ENCODE measurements at places on chromosomes 4 and X. TPM values are rescaled to one million over a fixed set of nuclear protein-coding genes. Genes with fewer than 3 reads are reported as not detected.

GRCh38 chr4:2898001-2898400, 54.4 kb downstream of the ADD1 start:
- no peaks in the 10 kb centered on the region for H3K4me1 ChIP-seq
- H3K27me3 ChIP-seq: no peaks in the 10 kb centered on the region
- no peak overlapping the region for H3K4me3 ChIP-seq
- no peak overlapping the region for H3K27ac ChIP-seq
- peaks cover 84% of the 10 kb centered on the region for H3K36me3 ChIP-seq

DNA sequence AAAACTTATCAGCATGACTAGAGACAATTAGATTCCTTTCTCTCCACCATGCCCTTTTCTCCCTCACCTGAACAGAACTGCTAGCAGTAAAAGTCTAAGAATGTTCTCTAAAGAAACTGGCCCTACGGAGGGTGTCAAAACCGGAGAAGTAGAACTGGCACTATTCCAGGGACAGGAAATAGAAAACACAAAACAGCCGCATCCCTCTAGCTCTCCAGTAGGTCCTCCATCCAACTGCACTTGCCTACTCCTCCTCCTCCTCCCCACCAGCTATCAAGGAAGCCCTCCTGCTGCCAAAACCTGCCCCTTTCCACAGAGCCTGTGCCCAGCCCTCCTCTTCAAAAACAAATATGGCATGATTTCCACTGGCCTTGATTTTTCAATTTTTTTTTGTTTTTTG, 28.4 kb downstream of the FUNDC1 start:
- no peaks in the 10 kb centered on the region for H3K27me3 ChIP-seq
- no peaks in the 10 kb centered on the region for H3K4me1 ChIP-seq
- no peaks in the 10 kb centered on the region for H3K36me3 ChIP-seq
- no peak overlapping the region for H3K4me3 ChIP-seq
- no peak for DNase-seq
- no peak overlapping the region for H3K27ac ChIP-seq

DNA sequence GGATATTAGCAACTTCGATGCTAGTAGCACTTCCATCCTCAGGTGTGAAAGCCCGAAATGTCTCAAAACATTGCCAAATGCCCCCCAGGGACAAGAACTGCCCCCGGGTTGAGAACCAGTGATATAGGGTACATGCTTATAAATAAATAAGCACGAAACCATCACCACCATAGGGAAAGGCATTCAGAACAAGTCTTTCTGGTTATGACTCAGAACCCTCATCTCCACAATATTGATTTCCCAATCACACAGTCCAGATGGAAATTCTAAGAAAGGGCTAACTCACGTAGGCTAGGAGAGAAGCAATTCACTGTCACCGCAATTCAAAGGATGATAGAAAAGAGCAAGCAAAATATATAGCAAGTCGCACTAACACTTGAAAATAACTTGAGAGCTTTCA, 84.8 kb downstream of the ANOS1 start:
- H3K27ac ChIP-seq: no peak overlapping the region
- DNase-seq: no peak
- no peaks in the 10 kb centered on the region for H3K27me3 ChIP-seq
- no peaks in the 10 kb centered on the region for H3K4me1 ChIP-seq
- no peaks in the 10 kb centered on the region for H3K36me3 ChIP-seq

DNA sequence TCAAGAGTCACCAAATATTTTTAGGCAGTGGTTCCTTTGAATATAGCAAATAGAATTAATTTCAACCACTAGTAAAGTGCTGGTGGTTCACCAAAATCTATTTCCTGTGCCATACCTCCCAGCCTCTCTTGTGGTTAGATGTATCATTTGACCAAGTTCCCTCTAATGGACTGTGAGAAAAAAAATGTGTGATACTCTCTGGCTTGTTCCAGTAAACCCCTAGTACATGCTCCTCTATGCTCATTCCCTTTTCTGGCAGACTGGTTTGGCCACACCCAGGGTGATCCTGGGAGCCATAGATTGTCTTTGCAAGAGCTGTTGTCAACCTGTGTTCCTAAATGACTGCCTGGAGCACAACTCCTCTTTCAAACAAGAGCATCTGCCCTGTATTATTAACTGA, 109.5 kb downstream of the FRAS1 start:
- no peaks in the 10 kb centered on the region for H3K36me3 ChIP-seq
- no peaks in the 10 kb centered on the region for H3K4me1 ChIP-seq
- H3K4me3 ChIP-seq: no peak overlapping the region
- H3K27ac ChIP-seq: no peak overlapping the region
- DNase-seq: no peak

- no peak overlapping the region for H3K4me3 ChIP-seq
- no peaks in the 10 kb centered on the region for H3K4me1 ChIP-seq
- peaks cover 2% of the 10 kb centered on the region for H3K27me3 ChIP-seq
- H3K27ac ChIP-seq: no peak overlapping the region
- H3K36me3 ChIP-seq: no peaks in the 10 kb centered on the region
- DNase-seq: no peak
These were observed 121.1 kb upstream of the SLC4A4 start for GRCh38 chr4:71217688-71218087.

GRCh38 chr4:154140869-154141268, 350.7 kb downstream of the DCHS2 start:
- H3K27me3 ChIP-seq: no peaks in the 10 kb centered on the region
- no peak overlapping the region for H3K4me3 ChIP-seq
- no peak overlapping the region for H3K27ac ChIP-seq
- no peak for DNase-seq

PRSS12 gene
- polyA plus RNA-seq: not detected

DNA sequence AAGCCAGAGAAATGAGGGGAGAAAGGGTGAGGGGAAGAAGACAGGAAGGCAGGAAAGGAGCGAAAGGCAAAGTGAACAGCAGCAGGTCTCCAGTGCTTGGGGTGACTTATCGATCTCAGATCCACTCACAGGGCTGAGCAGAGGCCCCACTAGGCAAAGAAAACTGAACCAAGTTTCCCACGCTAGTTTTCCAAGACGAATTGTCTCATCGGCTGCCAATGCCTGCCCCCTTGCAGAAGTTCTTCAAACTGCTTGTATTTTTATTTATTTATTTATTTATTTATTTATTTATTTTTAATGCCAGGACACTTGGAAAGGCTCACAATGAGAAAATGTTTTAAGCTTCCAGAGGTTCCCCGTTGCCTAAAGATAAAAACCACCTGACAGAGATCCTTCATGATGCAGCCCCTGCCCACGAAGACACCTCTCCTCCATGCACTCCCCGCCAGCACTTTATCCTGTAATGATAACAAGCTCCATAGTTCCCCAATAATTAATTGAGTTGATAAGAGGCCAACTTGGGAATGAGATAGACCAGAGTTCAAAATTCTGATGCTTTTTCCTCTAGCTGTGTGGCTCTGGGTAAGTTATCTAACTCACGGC, 43.2 kb downstream of the QDPR start:
- H3K27me3 ChIP-seq: no peaks in the 10 kb centered on the region
- no peaks in the 10 kb centered on the region for H3K36me3 ChIP-seq
- DNase-seq: no peak
- H3K27ac ChIP-seq: no peak overlapping the region
- H3K4me3 ChIP-seq: no peak overlapping the region

RIBC1 gene
- polyA plus RNA-seq: 0.91 TPM

DNA sequence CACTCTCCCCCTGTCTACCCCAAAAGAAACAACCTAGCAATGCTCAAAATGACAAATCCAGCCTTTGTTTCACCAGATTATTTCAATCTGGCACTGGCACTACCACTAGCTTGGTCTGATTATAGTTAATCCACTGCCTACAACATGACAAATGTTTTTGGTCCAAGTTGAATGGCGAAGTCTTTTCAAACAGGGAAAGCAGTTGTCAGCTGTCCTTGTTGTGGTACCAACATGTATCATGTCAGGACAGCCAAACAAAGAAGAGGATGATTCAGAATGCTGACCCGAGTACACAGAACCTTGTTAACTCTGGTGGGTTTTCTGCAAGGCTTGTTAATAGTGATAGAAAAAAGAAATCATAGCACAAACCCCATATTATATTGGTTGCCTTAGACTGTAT, 160.8 kb upstream of the ANK2 start:
- no peaks in the 10 kb centered on the region for H3K36me3 ChIP-seq
- no peak overlapping the region for H3K4me3 ChIP-seq
- H3K4me1 ChIP-seq: no peaks in the 10 kb centered on the region
- H3K27ac ChIP-seq: no peak overlapping the region
- no peak for DNase-seq

- no peaks in the 10 kb centered on the region for H3K27me3 ChIP-seq
- no peak for DNase-seq
- no peak overlapping the region for H3K4me3 ChIP-seq
These were observed 451.7 kb upstream of the PITX2 start for GRCh38 chr4:111074523-111075114.

FAM9C gene
- not detected for polyA plus RNA-seq

DNA sequence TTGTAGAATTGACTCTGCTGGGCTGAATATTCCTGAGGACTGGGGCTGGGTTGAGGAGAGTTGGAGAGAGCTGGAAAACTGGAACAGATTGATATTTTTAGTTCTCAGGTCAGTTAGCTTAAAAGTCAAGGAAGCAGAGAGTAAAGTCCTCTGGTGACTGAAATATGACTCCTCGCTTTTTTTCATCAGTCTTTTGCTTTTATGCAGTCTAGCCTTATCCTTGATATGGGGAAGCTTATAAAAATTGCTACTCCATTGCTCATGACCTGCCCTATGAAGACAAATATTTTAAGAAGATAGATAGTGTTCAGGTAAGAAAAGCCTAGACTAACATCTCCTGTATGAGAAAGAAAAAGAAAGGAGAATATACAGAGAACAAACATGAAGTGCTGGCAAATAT, 152.7 kb downstream of the C4orf33 start:
- H3K4me1 ChIP-seq: no peaks in the 10 kb centered on the region
- no peak overlapping the region for H3K4me3 ChIP-seq
- DNase-seq: no peak

PAGE2B gene
- polyA plus RNA-seq: not detected

SLC25A31 gene
- not detected for polyA plus RNA-seq

CCNA2 gene
- polyA plus RNA-seq: 3.5 TPM

DNA sequence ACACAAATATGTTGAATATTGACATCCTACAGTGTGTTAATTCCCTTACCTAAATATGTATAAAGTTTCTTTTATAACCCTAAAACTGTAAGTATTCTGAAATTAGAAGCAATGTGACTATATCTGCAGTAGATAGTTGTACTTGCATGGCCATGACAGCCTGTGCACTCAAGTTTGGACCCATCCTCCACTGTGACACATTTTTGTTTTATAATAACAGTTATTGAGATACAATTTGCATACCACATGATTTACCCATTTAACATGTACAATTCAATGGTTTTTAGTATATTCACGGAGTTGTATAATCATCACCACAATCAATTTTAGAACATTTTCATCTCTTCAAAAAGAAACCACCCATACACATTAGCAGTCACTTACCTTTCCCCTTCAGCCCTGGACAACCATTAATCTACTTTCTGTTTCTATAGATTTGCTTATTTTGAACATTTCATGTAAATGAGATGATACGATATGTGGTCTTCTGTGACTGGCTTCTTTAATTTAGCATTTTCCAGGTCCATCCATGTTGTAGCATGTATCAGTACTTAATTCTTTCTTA, 29.6 kb downstream of the HERC3 start:
- H3K36me3 ChIP-seq: peaks cover 14% of the 10 kb centered on the region
- H3K4me1 ChIP-seq: peaks cover 5% of the 10 kb centered on the region
- H3K27me3 ChIP-seq: no peaks in the 10 kb centered on the region
- H3K27ac ChIP-seq: no peak overlapping the region
- DNase-seq: no peak

TEC gene
- 0.17 TPM for polyA plus RNA-seq

DNA sequence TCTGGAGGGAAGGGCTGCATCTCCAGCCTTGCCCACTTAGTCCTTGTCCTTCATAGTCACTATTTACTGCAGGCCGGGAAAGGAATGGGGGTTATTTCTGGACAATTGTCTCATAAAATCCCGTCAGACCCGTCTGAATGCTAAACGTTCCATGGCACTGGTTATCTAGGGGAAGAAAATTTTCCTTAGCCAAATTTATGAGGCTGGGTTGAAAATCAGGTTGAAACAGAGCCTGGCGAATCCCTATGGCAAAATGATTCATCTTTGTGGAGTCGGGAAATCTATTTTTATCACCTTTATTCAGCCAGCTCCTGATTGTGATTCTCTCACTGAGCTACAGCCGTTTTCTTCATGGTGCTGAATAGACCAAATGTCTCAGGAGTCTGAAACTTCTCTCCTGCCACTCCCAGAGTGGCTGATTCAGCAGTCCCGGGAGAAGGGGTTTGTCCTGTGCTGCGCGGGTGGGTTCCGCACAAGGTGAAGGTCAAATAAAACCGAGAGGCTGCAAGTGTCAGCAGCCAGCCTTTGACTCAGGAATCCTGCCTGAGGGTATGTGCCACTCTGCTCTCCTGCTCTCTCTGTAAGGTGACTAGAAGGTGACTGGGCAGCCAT, 1.0 kb downstream of the LIMCH1 start:
- H3K4me1 ChIP-seq: no peaks in the 10 kb centered on the region
- H3K27ac ChIP-seq: no peak overlapping the region
- no peaks in the 10 kb centered on the region for H3K27me3 ChIP-seq
- no peaks in the 10 kb centered on the region for H3K36me3 ChIP-seq

GRCh38 chr4:155900381-155900780, 3.1 kb upstream of the TDO2 start:
- H3K27me3 ChIP-seq: no peaks in the 10 kb centered on the region
- H3K4me3 ChIP-seq: no peak overlapping the region
- H3K27ac ChIP-seq: no peak overlapping the region
- H3K4me1 ChIP-seq: no peaks in the 10 kb centered on the region
- H3K36me3 ChIP-seq: no peaks in the 10 kb centered on the region

AMTN gene
- not detected for polyA plus RNA-seq

TMPRSS11A gene
- not detected for polyA plus RNA-seq

DNA sequence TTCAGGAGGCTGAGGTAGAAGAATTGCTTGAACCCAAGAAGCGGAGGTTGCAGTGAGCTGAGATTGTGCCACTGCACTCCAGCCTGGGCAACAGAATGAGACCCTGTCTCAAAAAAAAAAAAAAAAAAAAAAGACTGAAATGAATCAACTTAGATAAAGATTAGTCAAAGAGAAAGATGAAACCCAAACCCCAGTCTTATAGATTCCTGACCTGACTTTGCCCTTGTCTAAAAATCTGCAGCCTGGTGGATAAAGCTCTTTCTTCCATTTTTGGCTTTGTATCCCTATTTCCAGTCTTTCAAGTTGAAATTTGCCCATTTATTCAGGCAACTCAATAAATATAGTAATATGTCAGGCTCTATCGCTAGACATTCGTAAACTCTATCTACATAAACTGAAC, 39.3 kb upstream of the SPINK2 start:
- no peak overlapping the region for H3K4me3 ChIP-seq
- H3K4me1 ChIP-seq: no peaks in the 10 kb centered on the region
- H3K27me3 ChIP-seq: no peaks in the 10 kb centered on the region
- no peaks in the 10 kb centered on the region for H3K36me3 ChIP-seq
- H3K27ac ChIP-seq: no peak overlapping the region

TMPRSS11F gene
- polyA plus RNA-seq: not detected

GPRASP1 gene
- 4.9 TPM for polyA plus RNA-seq

- H3K36me3 ChIP-seq: no peaks in the 10 kb centered on the region
- DNase-seq: no peak
- no peaks in the 10 kb centered on the region for H3K4me1 ChIP-seq
- no peak within 1 kb of the TSS for H3K4me3 ChIP-seq
These were observed at the start of gene UCHL1 for GRCh38 chr4:41256740-41257256. TSS of gene UCHL1 (plus strand) at chr4:41256928. CDS start at chr4:41256977, 49 bp downstream.

SHROOM4 gene
- not detected for polyA plus RNA-seq

DNAAF6 gene
- not detected for polyA plus RNA-seq

All from CD4-positive, CD25-positive, alpha-beta regulatory T cell (primary cell).